ENCODE measurements at places on chromosomes 13 and 19.

DNA sequence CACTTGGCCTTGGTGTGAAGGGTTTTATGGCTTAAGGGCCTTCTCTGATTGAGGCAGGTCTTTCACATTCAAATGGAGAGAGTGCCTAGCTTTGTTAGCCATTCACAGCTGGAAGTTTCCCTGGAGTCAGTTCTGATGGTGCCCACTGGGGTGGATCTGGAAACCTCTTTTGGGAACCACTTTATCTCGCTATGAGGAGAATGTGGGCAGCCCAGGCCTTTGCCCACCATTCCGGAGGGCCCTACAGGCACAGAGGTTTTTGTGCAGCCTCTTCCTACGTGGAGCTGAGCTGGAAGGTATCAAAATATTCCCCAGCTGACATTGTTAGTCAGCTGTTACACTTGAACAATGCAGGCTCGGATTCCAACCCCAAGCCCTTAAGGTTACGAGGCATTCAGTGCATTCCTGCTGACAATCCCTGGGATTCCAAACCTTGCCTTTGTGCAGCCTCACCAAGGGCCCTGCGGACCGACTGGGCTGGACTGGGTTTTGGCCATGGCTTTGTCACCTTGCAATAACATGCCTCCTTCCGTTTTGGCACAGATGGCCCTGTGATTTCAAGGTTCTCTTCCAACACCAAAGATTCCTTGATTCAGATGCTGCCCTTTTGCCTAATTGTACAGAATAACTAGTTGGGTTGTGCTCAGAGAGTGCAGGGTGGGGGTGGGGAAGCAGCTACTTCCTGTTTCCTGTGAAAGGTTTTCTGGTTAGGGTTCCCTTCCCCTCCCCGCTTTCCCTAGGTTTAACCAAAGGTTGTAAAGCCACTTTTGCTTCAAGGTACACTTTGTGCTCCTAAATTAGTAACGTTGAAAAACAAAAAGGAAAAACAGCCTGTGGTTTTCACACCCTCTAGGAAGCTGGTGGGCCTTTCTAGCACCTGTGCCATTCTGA is 27.0 kb downstream of the SAE1 start:
- no peak for DNase-seq

DNA sequence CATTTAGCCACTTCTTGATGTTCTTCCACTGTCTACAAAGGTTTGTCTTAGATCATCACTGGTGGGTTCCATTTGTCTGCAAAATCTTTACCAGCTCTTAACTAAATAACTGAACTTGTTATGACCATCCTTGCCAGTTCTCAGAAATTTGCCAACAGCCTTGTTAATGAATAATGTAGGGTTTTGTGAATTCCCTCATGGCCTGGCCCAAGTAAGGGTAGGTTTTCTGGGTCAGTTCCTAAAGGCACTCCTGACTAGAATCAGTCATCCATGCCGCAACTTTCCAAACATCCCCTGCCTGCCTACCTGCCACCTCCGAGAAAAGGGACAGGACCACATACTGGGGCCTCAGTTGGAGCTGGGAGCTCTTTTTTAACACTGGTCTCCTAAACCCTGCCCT is 4.0 kb downstream of the COL4A1 start:
- no peak for DNase-seq

DNA sequence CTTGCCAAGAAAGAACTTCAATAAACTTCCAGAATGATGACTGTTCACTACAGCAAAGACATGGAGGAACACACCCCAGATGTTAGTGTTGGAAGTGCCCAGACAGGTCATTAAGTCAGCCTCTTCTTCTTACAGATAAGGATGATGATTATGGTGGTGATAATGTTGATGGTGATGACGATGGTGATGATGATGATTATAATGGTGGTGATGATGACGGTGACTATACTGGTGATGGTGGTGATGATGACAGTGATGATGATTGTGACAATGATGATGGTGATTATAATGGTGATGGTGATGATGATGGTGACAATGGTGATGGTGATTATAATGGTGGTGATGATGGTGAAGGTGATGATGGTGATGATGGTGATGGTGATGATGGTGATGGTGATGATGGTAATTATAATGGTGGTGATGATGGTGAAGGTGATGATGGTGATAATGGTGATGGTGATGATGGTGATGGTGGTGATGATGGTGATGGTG is 8.4 kb downstream of the C13orf46 start:
- DNase-seq, result no peak

DNA sequence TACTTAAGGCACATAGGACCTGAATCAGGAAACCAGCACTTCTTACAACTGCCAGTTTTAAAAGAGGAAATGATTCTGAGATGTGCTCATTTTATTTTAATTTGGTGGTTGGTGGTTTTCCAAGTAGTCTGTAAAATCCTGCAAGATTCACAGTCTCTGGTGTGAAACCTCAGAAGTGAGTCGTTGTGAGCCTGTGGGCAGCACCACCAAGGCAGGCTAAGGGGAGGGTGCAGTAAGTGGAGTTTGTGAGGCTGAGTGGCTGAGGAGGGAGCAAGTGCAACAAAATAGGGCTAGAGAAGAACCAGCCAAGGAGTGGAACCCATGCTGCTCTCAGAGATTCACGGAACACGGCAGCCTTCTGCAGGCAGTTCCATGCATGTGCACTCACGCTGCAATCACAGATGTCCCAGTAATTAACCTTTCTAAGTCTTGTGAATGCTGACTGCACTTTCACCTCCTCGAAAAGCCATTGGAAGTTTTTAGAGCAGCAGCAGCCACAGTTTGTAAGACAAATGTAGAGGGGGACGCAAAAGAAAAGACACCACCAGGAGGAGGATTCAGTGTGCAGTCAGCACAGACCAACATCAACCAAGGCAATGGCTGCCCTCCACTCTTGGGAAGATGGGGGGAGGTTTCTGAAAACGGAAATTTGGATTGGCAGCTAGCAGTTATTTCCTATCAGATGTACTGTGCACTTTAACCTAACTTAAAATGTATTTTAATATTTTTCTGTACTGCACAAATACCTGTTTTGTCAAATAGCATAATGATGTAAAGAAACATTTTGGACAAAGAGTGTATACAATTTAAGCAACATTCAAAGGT is 44.9 kb downstream of the ESD start:
- DNase-seq, result no peak

- no peak for DNase-seq
Observed at GRCh38 chr13:106355866-106356265, 179.6 kb downstream of the EFNB2 start.

- no peak for DNase-seq
Observed at GRCh38 chr13:84417416-84417815, 535.1 kb upstream of the SLITRK1 start.

DNA sequence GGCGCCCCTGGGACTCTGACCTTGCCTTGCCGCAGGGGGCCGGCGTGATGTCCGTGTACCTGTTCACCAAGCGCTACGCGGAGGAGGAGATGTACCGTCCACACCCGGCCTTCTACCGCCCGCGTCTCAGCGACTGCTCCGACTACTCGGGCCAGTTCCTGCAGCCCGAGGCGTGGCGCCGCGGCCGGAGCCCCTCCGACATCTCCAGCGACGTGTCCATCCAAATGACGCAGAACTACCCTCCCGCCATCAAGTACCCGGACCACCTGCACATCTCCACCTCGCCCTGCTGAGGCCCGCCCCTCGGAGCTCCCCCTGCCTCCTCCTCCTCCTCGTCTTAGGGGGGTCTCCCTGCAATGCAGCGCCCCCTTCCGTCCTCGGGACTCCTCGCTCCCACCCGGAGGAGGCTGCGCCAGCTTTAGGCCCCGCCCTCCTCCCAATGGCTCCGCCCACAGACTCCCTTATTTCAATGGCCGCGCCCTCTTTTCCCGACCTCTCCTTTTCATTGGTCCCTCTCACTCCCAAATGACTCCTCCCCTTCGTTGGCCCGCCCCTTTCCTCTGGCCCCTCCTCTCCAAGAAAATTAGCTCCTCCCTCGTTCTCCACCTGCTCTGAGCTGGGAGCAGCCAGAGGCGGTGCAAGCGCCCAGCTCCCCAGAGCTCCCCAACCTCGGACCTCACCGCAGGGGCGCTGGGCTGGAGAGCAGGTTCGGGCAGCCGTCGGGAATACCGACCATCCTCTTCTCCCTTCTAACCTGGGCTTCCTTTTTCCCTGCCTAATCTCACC is 20.5 kb upstream of the CACNG8 start:
- DNase-seq, result no peak

DNA sequence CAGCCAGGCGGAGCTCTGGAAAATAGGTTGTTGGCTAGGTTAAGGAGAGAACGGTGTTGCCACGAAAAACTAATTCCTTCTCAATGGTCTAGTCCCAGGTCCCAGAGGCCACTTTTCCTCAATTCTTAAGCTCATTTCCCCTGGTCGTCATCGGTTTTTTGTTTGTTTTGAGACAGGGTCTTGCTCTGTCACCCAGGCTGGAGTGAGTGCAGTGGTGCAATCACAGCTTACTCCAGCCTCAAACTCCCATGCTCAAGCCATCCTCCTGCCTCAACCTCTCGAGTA is 1.2 kb downstream of the SF3A2 start:
- DNase-seq, result no peak

GRCh38 chr13:114043421-114044053 is 69.7 kb upstream of the C13orf46 start:
- DNase-seq, result no peak

GRCh38 chr13:90633849-90634248 is 713.6 kb upstream of the MIR17HG start:
- DNase-seq, result no peak

DNA sequence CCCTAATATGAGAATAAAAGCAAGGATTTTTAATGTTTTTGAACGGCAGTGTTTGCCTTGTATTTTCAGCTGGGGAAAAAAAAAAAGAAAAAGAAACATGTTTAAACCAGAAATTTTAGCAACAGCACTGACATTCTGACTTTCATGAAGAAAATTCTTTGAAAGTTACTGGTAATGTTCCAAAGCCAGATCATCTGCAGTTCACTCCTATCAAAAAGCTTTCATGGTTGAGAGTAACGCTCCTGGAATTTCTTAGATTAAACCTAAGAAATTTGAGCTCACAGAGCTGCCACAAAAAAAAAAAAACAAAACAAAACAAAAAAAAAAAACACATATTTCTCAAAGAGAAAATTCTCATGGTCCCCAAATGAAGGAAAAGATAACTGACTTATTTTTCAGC is 1106.7 kb downstream of the EFNB2 start:
- DNase-seq, result no peak

DNA sequence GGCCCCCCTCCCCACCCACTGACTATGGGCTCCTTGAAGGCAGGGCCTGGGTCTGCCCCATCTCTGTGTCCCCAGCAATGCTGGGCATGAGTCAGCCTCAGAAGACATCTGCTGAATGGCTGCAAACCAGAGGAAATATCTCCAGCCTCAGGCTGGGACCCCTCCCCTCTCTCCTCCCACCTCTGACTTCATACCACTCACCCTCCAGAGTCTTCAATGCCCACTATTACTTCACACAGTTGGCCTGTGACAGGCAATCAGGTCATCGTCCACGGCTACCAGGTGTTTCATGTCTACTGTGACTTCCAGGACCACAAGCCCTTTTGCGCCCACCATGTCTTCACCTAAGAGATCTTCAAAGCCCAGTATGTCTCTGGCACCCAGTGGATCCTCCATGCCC is at the start of gene SRRM5:
Gene SRRM5 (plus strand): TSS at position 301 of the 400 bp plus-strand sequence. CDS start 34 bp downstream, at position 335.
- DNase-seq, result no peak
